ENCODE measurements at places on chromosomes 4 and X. TPM values are rescaled to one million over a fixed set of nuclear protein-coding genes. Genes with fewer than 3 reads are reported as not detected.

The KIT gene
- not detected for total RNA-seq

The SLC38A5 gene
- 92.3 TPM for total RNA-seq

The SULT1B1 gene
- 0.05 TPM for total RNA-seq

The ARX gene
- total RNA-seq = not detected

The FAM236A gene
- not detected for total RNA-seq

The TIMP1 gene
- total RNA-seq = 248 TPM

The RASSF6 gene
- total RNA-seq = 6.4 TPM

The MAGEC1 gene
- total RNA-seq = not detected

Measured in airway epithelial cell (primary cell).